NCI-H1048 (cell line): ENCODE measurements at places on chromosomes 1 and 21.

GRCh38 chr1:248404024-248404423 is 1.2 kb downstream of the OR2T1 start:
- no peak for DNase-seq

DNA sequence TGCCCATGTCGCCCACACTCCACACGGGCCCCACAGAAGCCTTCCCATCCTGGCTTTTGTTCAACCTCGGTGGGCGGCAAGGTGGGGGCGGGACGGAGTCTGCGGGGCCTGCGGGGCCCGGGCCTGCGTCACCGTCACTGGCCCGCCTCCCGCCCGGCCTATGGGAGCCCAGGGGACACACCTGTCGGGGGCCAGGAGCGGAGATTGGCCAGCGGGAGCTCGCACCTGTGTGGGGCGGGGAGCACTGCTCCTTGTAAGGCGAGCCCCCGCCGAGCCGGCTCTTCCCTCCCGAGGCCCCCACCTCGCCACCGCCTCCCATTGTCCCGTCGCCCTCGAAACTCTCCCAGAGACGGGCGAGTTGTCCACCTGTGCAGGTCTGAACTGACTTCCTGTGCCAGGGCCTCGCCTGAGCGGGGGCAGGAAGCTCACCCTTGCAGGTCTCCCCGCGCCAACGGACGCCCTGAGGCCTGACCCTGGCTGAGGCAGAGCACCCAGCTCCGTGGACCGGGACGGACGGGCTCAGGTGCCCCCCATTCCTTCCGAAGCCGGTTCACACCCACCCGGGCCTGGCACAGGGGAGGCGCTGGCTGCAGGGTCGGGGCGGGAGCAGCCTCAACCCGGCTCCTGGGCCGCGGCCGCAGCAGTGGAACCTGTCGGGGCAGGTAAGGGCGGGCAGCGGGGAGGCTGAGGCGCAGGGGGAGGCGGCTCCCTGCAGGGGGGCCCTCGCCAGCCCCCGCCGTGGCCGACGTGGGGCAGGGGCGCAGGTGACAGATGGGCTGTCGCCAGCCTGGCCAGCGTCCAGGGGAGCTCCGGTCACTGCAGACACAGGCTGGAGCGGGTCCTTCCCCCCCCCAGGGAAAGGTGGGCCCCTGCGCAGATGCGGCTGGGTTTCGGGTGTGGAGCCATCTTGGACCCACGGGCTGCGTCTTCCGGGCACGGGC is 10.8 kb upstream of the TTLL10 start:
- peak; percentile 76 for DNase-seq

DNA sequence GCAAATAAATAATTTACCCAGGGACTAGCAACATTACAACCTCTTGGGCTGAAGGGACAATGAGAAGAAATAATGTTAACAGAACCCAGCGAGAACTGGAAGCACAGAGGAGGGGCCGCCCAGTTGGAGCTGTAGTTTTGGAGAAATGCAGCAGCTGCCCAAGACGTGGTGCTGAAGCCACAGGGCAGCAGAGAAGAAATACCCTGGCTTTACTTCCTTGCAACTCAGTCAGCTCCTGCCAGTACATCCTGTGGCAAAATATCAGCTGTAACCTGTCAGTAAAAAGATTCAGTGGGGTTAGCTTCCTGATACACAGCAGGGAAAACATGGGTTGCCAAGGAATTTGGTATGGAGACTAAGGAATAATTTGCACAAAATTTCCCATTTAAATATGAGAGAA is 283.6 kb upstream of the USP25 start:
- DNase-seq: no peak

DNA sequence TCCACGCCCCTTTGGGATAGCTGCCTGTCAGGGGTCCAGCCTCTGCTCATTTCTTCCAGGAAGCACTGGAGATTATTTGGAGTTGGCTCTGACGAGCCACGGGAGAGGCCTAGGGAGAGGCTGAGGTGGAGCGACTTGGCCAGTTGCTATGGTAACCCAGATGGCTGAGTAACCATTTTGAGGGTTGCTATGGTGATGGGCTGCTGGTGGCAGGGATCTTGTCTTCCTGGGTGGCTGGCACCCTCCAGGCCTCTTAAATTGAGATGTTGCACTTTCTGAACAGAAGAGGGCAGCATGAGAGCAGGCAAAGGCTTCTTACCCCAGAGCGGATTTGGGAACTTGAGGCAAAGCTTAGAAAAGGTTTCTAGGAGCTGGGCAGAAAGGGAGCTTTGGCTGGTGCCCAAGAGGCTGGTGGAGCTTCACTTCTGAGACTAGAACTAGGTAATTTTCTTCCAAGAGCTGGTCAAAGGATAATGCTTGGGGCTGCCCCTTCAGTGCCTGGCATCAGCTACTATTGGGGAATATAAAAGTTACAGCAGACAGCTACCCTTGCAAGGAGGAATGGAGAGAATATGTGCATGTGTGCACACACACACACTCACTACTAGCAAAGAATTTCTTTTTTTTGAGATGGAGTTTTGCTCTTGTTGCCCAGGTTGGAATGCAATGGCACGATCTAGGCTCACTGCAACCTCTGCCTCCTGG is 72.5 kb downstream of the NDUFS5 start:
- peak; percentile 62 for DNase-seq

DNA sequence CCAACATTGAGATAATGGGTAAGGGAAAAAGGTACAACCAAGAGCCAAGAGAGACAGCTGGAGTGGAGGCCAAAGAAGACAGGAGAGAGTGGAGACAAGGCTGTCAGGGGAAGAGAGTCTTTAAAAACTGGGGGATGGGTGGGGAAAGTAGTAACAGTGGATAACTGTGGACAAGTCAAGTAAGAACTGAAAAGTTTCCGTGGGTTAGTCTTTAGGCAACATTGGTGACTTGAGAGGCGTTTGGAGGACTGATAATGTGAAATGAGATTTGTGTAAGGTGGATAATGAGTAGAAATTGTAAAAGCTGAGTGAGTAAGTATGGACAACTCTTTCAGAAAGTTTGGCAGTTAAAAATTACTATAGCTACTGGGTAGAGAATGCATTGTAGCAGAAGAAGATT is 10.4 kb downstream of the PPP2R5A start:
- no peak for DNase-seq

DNA sequence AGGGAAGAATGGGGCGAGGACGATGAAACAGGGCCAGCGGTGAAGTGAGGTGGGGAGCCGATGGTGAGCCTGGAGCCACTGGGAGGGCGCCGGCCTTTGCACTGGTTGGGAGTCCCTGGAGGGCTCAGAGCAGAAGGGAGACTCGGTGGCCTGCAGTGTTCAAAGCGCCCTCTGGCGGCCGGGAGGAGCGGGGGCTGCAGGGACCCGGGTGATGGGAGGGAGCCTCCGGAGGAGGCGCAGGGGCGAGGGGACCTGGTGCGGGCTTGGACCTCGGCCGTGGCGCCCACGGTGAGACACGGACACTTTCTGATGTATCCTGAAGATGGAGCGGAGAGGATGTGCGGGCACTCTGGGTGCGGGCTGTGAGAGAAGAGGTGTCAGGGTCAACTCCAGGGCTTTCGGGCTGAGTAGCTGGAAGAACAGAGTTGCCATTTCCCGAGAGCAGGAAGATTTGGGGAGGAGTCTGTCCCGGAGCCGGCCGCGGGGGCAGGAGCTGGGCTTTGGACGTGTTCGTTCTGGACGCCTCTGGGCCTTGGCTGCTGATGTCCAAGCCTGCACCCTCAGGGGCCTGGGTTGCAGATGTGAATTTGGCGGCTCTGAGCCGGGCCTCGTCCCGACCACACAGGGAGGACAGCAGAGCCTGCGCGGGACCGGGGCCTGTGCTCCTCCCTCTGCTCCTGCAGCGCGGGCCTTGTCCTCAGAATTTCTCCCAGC is 29.7 kb downstream of the HEYL start:
- DNase-seq: no peak

- DNase-seq: no peak
These were observed 784 bp downstream of the RPL11 start for GRCh38 chr1:23692308-23692871.

GRCh38 chr21:39048574-39048973 is 134.7 kb downstream of the PSMG1 start:
- no peak for DNase-seq

GRCh38 chr1:234726359-234726943 is 116.5 kb upstream of the IRF2BP2 start:
- DNase-seq: no peak
